ELR (cell line): ENCODE measurements at places on chromosomes 12 and 14.
A peak's percentile ranks its signal among the peaks of the same experiment; 100 is the strongest.

GRCh38 chr12:96994900-96995299 is 87.8 kb downstream of the NEDD1 start:
- no peak for DNase-seq

DNA sequence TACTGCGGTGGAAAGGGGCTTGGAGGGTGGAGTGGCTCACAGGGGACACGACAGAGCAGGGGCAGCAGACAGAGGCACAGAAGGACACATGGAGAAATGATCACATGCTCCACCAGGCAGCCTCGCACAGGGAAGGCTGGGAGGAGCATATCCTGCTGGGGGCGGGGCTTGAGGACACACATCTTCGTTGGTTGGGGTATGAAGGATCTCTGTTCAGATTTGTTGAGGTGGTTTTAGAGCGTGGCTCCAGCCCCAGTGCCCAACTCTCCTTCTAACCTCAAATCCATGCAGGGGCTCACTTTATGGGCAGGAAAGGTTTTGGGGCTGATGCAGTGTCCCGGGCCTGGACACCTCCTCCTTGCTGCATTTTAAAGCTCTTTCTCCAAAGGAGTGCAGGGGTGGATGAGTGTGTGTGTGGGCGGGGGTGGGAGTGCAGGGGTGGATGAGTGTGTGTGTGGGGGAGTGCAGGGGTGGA is 733 bp upstream of the P3H3 start:
- peak; percentile 87 for DNase-seq

GRCh38 chr12:112591488-112591887 is 172.7 kb downstream of the PTPN11 start:
- no peak for DNase-seq

GRCh38 chr12:26133521-26133920 is 8.7 kb upstream of the BHLHE41 start:
- DNase-seq = no peak

DNA sequence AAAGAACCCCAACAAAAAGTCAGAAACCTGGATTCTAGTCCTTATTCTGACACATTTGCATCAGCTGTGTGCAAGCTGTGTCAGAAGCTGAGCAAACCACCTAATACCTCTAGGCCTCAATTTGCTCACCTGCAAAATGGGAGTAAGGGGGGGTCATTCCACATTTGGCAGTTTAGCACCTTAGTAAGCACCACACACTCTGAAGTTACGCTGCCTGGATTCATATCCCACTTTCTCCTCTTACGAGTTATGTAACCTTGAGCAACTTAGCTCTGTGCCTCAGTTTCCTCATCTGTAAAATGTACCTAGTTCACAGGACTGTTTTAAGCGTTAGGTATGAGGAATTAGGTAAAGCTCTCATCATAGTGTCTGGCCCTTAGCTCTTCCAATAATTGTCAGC is 218.9 kb downstream of the PPM1H start:
- DNase-seq = no peak

DNA sequence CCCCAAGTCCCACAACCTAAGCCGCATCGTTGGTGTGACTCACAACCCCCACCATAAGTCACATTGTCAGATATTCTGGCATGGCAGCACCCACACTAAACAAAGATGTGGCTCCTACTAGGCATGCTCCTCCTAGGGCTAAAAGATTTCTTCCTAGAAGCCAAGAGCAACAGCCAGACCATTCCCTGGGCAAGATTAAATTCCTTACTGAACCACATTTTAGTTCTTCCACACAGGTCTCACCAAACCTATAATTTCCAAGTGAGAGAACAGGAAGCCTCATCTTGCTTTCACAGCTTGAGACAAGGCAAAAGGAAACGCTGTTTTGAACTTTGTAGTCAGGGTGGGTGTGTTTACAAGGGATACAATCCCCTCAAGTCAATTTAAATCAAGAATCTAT is 632.8 kb downstream of the DIO2 start:
- DNase-seq = no peak

DNA sequence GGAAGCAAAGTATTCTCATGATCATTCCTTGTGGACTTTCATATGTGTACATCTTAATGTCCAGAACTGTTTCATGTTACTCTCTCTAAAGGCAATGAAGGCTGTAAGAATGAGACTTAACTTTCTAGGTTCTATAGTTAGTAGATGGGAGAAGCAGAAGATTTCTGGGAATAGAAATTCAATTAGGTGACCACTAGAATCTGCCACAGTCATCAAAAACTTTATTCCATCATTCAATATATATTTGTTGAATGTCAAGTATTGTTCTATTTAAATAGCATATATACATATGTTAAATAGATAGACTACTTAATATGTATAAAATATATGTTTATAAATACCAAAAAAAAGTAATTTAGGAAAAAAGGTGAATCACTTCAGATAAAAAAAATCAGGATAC is 972.9 kb downstream of the SLC6A15 start:
- no peak for DNase-seq

DNA sequence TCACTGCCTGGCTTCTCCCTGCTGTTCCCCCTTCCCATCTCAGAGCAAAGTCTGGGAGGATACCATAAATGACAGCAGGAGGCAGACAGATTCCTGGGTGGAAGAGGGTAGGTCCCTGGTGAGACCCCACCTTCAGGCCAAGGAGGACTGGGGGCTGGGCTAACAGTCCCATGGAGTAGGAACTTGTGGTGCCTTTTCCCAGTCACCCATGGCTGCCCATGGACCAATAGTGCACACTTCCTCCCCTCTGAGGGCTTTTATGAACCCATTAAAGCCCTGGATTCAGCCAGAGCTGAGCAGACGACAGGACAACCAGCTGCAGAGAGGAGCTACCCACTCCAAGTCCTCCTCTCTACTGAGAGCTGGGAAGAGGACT is 36.6 kb upstream of the OR5AU1 start:
- no peak for DNase-seq

GRCh38 chr12:29599381-29599780 is 101.9 kb upstream of the OVCH1 start:
- no peak for DNase-seq

- no peak for DNase-seq
Observed at GRCh38 chr12:10668526-10668925, 5.3 kb downstream of the STYK1 start.

- no peak for DNase-seq
Observed at GRCh38 chr12:15214851-15215601, 6.2 kb downstream of the RERG start.

DNA sequence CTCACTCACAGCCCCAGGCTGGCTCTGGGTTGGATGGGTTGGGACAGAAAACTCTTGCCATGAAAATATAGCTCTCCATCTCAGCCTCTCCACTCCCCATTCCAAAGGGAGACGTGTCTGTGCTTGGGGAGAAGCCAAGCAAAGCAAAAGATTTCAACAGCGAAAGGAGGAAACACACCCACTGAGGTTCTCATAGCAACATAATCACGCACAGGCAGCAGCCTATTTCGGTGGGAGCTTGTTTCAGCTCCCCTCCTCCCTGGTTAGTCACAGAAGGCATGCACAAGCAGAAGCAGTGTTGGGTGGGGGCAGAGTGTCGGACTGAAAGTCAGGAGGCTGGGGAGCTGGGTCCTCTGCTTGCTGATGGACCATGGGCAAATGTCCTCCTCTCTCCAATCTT is 1.9 kb upstream of the PRMT8 start:
- no peak for DNase-seq

DNA sequence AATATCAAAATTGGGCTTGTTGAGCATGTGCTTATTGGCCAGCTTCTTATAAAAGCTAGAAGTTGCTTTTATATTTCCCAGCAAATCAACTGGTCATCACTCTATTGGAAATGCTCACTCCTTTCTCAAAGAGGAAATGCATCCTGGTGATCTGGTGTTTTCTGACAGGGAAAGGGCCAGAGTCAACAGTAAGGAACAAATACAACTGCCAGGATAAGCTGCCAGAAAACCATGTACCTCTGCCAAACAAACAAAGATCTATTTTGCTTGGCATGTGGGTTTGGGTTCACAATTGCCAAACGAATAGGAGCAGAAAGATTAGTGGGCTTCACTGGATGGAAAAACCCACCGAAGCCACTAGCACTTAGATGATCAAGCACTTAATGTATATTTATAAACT is 126.9 kb upstream of the PDZRN4 start:
- no peak for DNase-seq

- DNase-seq = no peak
Observed at GRCh38 chr14:68929623-68930307, 49.3 kb downstream of the ACTN1 start.

DNA sequence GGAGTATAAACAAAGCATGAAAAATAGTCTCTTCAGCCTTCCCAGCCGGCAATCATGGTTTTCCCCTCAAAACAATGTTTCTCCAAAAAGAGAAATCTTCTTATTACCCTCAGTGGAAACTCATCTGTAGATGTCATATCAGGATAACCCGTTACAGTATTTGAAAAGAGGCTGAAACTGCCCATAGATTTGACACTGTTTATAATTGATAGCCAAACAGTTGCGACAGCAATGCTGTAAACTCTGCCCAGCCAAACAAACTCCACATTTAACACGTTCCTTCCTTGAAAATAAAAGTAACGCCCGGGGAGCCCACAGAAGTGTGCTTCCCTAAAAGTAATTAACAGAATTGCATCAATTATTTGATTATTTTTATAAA is 201.3 kb upstream of the FOXN3 start:
- DNase-seq = no peak

- DNase-seq = no peak
Observed at GRCh38 chr12:71108355-71108754, 49.4 kb downstream of the TSPAN8 start.

DNA sequence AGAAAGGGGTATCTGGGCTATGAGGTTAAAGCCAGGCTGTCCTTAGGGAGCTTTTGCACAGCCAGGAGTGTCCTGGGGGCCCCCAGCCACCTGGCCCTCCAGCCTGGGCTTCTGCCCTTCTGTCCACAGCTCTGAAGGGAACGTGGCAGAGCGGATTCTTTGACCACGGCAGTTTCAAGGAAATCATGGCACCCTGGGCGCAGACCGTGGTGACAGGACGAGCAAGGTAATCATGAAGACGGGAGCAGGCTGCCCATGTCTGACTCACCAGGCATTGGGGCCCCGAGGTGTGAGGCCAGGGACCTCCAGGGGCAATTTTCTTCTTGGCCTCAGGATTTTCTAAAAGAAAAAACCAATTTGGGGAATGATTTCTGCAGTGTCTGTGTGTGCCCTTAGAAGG is 53.1 kb downstream of the FOXN4 start:
- no peak for DNase-seq

GRCh38 chr12:48814262-48815125 is 3.8 kb upstream of the CACNB3 start:
- peak; percentile 84 for DNase-seq

DNA sequence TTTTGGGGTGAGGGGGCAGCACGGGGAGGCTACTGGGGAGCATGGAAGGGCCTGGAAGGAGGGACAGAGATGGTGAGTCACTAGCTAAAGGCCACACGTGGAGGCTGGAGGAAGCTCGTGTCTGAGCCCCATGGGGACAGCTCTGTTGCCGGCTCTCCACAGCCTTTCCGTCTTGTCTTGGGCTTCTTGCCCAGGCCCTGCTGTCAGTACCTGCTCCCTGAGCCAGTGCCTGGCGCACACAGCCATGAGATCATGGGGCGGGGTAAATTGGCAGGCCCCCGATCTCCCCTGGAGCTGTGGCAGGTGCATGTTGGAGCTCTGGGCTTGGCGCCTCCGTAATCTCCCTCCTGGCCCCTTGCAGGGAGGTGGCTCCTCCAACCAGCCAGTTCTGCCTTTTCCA is 16.1 kb upstream of the KRT80 start:
- no peak for DNase-seq

- no peak for DNase-seq
Observed at GRCh38 chr12:116048879-116049278, 228.6 kb downstream of the MED13L start.

DNA sequence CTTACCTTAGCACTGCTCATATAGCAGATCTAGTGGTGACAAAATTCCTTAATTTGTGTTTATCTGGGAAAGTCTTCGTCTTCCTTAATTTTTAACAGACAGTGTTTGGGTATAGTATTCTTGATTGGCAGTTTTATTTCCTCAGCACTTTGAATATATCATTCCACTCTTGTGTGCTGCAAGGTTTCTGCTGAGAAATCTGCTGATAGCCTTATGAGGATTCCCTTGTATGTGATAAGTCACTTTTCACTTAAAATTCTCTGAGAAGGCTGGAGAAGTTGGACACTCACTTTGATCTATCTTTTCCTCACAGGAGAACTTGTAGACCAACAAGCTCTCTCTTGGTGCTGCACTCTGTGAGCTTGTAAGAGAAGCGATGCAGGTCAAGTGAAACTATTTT is 306.1 kb upstream of the RTL1 start:
- no peak for DNase-seq

- DNase-seq = no peak
Observed at GRCh38 chr14:91847693-91848092, 19.6 kb downstream of the TC2N start.

- peak; percentile 31 for DNase-seq
Observed at GRCh38 chr12:39605501-39605900, 14.1 kb downstream of the ABCD2 start.

DNA sequence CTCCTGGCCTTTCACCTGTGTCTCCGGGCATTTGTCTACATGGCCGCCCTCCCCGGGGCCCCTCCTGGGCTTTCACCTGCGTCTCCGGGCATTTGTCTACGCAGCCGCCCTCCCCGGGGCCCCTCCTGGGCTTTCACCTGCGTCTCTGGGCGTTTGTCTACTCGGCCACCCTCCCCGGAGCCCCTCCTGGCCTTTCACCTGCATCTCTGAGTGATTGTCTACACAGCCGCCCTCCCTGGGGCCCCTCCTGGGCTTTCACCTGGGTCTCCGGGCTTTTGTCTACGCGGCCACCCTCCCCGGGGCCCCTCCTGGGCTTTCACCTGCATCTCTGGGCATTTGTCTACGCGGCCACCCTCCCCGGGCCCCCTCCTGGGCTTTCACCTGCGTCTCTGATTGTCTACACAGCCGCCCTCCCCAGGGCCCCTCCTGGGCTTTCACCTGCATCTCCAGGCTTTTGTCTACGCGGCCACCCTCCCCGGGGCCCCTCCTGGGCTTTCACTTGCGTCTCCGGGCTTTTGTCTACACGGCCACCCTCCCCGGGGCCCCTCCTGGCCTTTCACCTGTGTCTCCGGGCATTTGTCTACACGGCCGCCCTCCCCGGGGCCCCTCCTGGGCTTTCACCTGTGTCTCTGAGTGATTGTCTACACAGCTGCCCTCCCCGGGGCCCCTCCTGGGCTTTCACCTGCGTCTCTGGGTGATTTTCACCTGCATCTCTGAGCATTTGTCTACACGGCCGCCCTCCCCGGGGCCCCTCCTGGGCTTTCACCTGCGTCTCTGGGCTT is 68.0 kb upstream of the GALNT9 start:
- DNase-seq = no peak

GRCh38 chr12:38159092-38159551 is 157.5 kb upstream of the ALG10B start:
- DNase-seq = no peak

DNA sequence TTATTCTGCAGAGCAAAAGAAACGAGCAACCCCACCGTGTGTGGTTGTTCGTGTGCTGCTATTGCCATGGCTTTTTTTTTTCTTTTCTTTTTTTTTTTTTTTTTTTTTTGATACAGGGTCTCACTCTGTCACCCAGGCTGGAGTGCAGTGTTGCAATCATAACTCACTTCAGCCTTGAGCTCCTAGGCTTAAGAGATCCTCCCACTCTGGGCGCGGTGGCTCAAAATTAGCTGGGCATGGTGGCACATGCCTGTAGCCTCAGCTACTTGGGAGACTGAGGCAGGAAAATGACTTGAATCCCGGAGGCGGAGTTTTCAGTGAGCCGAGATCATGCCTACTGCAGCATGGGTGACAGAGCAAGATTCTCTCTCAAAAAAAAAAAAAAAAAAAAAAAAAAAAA is 144.2 kb downstream of the ESR2 start:
- no peak for DNase-seq

GRCh38 chr12:106010741-106011140 is 128.0 kb downstream of the NUAK1 start:
- no peak for DNase-seq

GRCh38 chr14:23164250-23164649 is 19.2 kb downstream of the SLC7A8 start:
- DNase-seq = no peak
